ENCODE measurements at places on chromosomes 2 and 18.

- DNase-seq = no peak
Measured at GRCh38 chr18:32735781-32736180, 37.0 kb downstream of the KLHL14 start.

- no peak for DNase-seq
Measured at GRCh38 chr18:59823596-59824195, 76.1 kb upstream of the PMAIP1 start.

GRCh38 chr2:65661980-65662653 is 229.7 kb upstream of the SPRED2 start:
- no peak for DNase-seq

- no peak for DNase-seq
Measured at GRCh38 chr2:227031379-227031778, 132.6 kb downstream of the COL4A4 start.

DNA sequence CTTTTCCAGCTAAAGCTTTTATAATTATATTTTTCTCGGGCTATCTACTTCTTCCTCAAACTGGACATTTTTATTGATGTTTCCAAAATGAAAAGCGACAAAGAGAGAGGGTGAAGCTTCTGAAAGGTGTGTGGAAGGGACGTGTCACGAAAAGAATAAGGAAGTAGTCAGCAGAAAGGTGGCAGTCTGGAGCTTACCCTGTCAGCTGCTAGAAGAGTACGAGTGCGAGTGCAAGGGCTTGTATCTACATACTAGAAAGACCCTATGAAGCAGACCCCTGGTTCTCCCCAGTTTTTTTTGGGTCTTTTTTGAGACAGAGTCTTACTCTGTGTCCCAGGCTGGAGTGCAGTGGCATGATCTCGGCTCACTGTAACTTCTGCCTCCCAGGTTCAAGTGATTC is 14.6 kb downstream of the FHL2 start:
- no peak for DNase-seq

Measured in activated naive CD4-positive, alpha-beta T cell (primary cell).